Ammon's horn (tissue), 1 donor: ENCODE measurements at places on chromosomes 2 and 18.

- no peak for DNase-seq
These were observed 102.9 kb downstream of the CDC42EP3 start for GRCh38 chr2:37568565-37568964.

- no peak for DNase-seq
These were observed 634 bp upstream of the MSGN1 start for GRCh38 chr2:17815468-17816184.

DNA sequence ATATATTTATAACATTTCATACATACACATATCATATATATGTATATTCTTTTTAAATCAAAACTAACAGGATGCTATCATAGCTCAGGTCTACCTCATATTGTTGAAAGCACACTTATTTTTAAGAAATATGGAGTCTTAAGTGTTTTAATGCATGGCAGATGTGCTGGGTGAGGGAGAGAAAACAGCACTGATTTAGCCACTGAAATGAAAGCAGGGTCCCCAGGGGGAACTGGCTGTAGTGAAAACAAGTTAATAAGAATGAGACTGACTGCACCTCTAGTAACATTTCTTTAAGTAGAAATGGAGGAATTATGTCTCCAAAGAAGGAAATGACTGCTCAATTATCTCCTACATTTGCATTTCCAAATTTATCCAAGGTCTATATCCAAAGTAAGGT, 857.8 kb downstream of the DCDC2C start:
- DNase-seq = no peak

- no peak for DNase-seq
These were observed 315.4 kb downstream of the CDH2 start for GRCh38 chr18:27861539-27861938.

GRCh38 chr2:51581636-51582267, 549.8 kb upstream of the NRXN1 start:
- no peak for DNase-seq

- DNase-seq = no peak
These were observed 22.9 kb downstream of the SLC66A2 start for GRCh38 chr18:79928563-79928960.

DNA sequence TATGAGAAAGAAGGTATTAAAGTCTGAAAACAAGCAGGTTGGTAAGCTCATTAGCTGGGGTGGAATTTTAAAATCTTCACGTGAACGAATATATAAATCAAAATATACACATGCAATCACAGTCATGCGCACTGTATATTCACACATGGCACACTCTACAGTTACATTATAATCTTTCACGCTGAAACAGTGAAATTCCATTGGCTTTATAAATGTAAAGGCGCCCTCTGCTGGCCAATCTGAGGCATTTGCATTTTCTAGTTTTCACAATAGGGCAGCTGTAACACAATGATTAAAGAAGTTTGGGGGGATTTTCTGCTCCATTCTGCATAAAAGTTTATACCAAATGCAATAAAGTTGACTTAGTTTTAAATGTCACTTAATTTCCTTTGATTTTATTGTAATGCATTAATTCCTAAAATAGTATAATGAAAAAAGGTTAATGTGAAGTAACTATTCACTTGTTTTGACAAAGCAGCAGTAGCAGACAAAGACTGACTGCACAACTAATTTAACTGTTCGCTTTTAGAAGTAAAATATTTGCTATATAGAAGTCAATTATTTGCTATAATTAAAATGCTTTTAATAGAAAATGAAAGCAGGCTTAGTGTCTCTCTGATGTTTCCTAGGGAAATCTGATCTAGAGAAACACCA, 17.2 kb downstream of the IFIH1 start:
- DNase-seq = peak; percentile 80

DNA sequence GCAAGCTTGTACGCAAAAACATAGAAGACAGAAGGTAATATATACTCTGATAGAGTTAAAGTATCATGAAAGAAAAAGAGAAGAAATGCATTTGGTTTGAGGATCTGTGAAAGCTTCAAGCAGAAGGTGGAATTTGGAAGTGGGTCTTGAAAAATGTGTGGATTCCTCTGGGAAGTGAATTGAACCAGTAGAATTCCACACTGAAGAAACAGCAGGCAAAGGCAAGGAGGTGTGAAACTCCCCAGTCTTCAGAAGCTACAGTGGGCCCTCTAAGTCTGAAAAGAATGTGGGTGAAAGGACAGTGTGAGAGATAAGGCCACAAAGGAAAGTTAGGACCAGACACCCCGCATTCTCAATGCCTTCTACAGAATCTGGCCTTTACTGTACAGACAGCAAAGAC, 25.6 kb downstream of the COBLL1 start:
- no peak for DNase-seq

DNA sequence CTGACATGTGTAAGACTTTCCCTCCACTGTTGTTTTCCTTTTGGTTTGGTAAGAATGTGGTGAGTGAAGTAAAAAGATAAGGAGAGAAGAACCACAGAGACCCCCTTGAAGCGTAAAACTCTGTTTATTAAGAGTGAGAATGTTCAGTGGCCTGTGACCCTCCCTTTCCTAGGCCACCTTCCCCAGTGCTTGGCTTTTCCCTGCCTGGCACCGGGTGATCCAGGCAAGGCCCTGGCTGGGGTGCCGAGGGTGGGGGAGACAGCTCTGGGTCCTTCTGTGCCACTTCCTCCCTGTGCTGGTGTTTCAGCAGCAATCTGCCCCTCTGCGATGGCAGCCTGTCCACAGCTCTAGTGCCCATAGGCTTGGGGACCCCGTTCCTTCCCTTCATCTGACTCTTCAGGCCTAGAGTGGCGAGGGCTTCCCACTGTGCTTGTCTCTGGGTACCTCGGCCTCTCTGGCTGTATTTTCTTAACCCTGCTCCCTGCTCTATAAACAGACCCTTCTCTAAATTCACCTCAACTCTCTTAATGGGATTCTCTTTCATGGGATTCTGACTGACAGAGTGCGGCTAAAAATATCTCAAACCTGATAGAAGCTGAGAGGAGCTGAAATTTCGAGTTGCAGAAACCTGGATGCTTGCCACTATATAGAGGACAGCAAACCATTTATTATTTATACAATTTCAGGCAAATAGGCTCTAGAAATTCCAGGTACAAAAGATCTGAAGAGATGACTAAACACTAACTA, 461.0 kb downstream of the DLGAP1 start:
- no peak for DNase-seq

- DNase-seq = no peak
These were observed 53.4 kb downstream of the CHN1 start for GRCh38 chr2:174951745-174952144.

- no peak for DNase-seq
These were observed 131.0 kb downstream of the SETBP1 start for GRCh38 chr18:44811572-44812125.

DNA sequence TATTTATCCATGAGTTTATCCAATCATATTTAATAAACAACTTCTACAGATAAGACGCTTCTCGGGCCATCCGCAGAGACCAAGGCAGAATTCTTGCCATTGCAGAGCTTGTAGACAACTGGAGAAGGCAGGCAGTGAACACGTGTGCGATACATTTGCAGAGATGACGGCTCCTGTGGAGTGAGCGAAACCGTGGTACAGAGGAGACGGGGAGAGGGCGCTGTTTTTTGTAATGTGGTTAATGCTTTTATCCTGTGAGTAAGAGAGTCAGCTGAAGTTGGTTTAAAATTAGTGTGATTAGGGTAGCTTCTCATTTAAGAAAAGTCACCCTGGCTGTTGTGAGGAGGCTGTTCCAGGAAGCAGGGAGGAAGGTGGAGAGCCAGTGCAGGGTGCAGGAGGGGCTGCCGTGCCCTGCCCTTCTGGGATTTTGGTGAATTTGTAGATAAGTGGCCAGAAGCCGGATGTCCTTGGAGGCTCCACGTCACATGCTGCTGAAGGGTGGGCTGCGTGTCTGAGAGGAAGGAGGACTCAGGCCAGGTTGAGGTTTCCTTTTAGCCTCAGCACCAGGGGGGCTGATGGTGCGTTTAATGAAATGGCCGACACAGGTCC, 151.4 kb downstream of the SNTG2 start:
- no peak for DNase-seq

DNA sequence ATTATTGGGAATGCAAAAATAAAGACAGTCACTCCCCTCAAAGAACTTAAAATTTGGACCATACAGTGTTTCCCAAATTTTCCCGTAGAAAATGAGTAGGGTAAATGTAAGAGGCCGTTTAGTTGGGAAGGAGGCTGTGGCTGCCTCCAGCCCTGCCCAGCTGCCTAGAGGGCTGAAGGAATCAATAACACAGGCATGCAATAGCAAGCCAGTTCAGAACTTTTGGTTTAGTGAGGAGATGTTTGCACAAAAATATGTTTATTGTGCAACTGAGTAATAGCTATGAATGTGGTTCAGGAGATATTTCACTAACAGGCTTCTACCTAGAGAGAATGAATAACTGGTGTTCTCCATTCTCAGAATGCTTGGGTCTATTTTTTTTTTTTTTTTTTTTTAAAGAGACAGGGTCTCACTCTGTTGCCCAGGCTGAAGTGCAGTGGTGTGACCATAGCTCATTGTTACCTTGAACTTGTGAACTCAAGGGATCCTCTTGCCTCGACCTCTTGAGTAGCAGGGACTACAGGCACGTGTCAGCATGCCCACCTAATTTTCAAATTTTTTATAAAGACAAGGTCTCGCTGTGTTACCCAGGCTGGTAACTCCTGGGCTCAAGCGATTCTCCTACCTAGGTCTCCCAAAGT, 23.6 kb downstream of the UGP2 start:
- no peak for DNase-seq
